ENCODE measurements at places on chromosomes 4 and X.

DNA sequence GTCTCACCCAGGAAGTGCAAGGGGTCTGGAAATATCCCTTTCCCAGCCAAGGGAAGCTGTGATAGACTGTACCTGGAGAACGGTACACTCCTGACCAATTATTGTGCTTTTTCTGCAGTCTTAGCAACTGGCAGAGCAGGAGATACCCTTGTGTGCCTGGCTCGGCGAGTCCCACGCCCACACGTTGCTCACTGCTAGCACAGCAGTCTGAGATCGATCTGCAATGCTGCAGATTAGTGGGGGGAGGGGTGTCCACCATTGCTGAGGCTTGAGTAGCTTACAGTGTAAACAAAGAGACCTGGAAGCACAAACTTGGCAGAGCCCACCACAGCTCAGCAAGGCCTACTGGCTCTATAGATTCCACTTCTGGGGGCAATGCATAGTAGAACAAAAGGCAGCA lies 138.5 kb downstream of the CHRDL1 start:
- no peaks in the 10 kb centered on the region for H3K27me3 ChIP-seq
- DNase-seq, result no peak
- no peak overlapping the region for H3K4me3 ChIP-seq
- H3K4me1 ChIP-seq, result no peaks in the 10 kb centered on the region

- no peaks in the 10 kb centered on the region for H3K4me1 ChIP-seq
- no peak overlapping the region for H3K4me3 ChIP-seq
- DNase-seq, result no peak
- no peak overlapping the region for H3K27ac ChIP-seq
- H3K36me3 ChIP-seq, result no peaks in the 10 kb centered on the region
These were observed 31.3 kb upstream of the ANXA5 start for GRCh38 chr4:121728066-121728465.

DNA sequence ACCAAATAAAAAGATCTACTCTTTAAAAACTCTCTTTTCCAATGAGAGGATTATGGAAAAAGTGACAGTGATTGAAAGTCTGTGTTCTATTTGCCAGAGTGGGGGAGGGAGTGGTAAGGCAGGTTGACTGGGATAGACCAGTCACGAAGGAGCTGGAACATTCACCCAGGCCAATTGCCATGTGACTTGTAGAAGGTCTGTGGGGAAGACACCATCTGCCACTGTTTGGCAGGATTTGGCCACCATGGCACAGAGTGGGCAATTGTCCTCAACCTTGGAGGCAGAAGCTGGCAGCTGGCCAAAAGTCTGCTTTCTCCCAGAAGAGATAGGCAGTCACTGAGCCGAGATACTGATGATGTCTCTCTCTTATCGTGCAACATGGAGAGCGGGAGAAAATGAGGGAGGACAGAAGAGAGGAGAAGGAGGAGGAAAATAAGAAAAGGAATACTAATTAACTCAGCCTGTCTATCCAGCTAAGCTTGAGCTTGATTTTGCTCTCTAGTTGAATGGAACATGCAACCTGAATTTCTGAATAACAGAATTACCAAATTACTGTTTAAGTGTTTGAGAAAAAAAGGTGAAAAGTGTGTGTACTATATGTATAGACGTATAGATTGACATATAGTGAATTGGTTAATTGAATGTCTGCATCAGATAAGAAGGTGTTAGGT lies 267.1 kb downstream of the ARHGAP24 start:
- peak; percentile 70 for DNase-seq
- no peaks in the 10 kb centered on the region for H3K4me1 ChIP-seq
- H3K36me3 ChIP-seq, result no peaks in the 10 kb centered on the region
- H3K27me3 ChIP-seq, result no peaks in the 10 kb centered on the region

DNA sequence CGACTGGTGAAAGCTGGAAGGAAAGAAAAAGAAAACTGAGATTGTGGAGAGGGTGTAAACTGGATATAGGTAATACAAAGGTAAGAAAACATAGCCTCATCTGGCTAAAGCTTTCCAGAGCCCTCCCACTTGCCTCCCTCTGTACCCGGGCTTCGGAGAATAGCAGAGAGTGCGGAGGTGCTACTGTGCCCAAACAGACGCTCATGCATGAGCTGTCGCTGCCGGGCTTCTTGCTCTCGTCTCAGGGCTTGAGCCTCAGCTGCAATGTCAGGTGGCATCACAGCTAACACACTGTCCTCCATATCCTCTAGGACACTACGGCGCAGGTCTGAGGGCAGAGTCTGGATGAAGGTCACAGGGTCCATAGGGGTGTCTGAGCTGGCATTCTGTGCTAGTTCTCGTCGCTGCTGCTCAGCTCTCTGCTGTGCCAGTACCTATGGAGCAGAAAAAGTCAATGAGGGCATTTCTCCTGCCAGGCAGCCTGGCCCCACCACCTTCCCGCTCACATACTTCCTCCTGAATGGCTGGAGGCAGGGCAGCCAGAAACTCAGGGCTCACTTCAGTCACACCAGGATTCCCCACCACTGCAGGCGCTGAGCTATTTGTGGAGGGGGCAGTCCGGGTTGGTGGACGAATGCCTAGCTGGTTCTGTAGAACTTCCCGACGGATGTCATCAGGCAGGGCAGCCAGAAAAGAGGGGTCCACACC lies 116.7 kb upstream of the HSD17B10 start:
- H3K4me3 ChIP-seq, result no peak overlapping the region
- no peaks in the 10 kb centered on the region for H3K4me1 ChIP-seq
- H3K36me3 ChIP-seq, result peaks cover 58% of the 10 kb centered on the region
- no peak overlapping the region for H3K27ac ChIP-seq

- H3K36me3 ChIP-seq, result no peaks in the 10 kb centered on the region
- no peak overlapping the region for H3K27ac ChIP-seq
- H3K27me3 ChIP-seq, result no peaks in the 10 kb centered on the region
- no peak overlapping the region for H3K4me3 ChIP-seq
These were observed 105.8 kb upstream of the DCAF12L1 start for GRCh38 chrX:126658447-126658846.

- no peak overlapping the region for H3K27ac ChIP-seq
- no peaks in the 10 kb centered on the region for H3K4me1 ChIP-seq
- no peaks in the 10 kb centered on the region for H3K27me3 ChIP-seq
- no peak for DNase-seq
- no peaks in the 10 kb centered on the region for H3K36me3 ChIP-seq
- no peak overlapping the region for H3K4me3 ChIP-seq
These were observed 109.6 kb downstream of the GUCY2F start for GRCh38 chrX:109372291-109372690.

DNA sequence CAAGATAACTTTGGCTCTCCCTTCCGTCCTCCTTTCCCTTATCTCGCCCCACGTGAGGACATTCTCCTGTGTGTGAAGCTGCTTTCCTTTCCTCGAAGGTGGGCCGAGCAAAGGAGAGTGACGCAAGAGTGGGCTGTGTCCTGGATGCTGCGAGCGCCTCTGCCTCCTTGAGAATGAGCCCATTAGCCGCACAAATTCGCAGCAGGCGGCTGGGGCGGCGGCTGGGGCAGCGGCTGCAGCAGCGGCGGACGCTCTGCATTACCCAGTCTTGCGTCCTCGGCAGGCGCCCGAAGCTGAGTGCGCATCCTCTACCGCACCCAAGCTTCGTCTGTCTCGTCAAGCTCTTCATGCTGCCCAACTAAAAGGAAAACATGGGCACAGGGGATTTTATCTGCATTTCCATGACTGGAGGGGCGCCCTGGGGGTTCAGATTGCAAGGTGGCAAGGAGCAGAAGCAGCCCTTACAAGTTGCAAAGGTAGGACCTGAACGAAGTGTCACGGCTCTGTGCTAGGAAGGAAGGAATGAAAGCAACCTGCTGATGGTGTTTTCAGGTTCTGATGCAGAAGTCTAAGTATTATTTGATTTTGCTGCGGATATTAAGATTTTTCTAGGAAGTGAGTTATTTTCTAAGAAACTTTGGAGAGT lies at the start of gene SYNPO2:
Gene SYNPO2 (plus strand): TSS at position 189 of the 646 bp plus-strand sequence. CDS start 183 bp downstream, at position 372.
- peak; percentile 97 for DNase-seq
- peak within 1 kb of the TSS; percentile 89 for H3K27ac ChIP-seq
- peak within 1 kb of the TSS; percentile 76 for H3K4me3 ChIP-seq
- no peaks in the 10 kb centered on the region for H3K4me1 ChIP-seq
- no peaks in the 10 kb centered on the region for H3K36me3 ChIP-seq

- no peaks in the 10 kb centered on the region for H3K27me3 ChIP-seq
- no peaks in the 10 kb centered on the region for H3K4me1 ChIP-seq
- no peak overlapping the region for H3K27ac ChIP-seq
- H3K4me3 ChIP-seq, result no peak overlapping the region
- H3K36me3 ChIP-seq, result peaks cover 35% of the 10 kb centered on the region
These were observed 57.0 kb downstream of the DHX15 start for GRCh38 chr4:24527371-24527770.

GRCh38 chr4:109440948-109441347 lies 7.3 kb downstream of the SEC24B start:
- no peak overlapping the region for H3K4me3 ChIP-seq
- no peaks in the 10 kb centered on the region for H3K27me3 ChIP-seq
- peaks cover 72% of the 10 kb centered on the region for H3K4me1 ChIP-seq
- H3K36me3 ChIP-seq, result no peaks in the 10 kb centered on the region

DNA sequence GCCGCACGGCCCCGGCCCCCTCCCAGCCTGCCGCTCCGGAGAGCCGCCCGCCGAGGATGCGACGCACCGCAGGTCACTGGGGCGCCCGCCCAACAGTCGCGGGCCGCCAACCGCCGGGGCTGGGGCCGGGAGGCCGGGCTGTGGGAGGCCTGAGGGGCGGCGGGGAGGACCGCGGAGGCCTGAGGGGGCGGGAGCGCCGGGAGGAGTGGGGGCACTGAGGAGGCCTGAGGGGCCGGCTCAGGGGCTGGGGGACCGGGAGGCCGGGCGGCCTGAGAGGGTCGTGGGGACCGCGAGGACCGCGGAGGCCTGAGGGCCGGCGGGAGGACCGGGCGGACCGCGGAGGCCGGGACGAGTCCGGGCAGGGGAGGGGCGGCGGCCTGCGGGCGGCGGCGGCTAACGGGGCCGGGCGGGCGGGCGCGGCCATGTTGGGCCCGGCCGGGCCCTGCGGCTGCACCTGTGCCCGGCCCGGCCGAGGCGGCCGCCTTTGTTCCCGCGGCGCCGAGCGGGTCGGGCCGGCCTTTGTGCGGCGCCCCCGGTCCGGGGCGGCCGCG lies 353 bp downstream of the NSD2 start:
- peaks cover 18% of the 10 kb centered on the region for H3K4me1 ChIP-seq
- no peaks in the 10 kb centered on the region for H3K36me3 ChIP-seq
- peak overlapping the region; percentile 95 for H3K27ac ChIP-seq
- H3K4me3 ChIP-seq, result peak overlapping the region; percentile 97

- H3K4me1 ChIP-seq, result no peaks in the 10 kb centered on the region
- H3K4me3 ChIP-seq, result no peak overlapping the region
- H3K36me3 ChIP-seq, result no peaks in the 10 kb centered on the region
- no peak for DNase-seq
- no peaks in the 10 kb centered on the region for H3K27me3 ChIP-seq
These were observed 218.3 kb downstream of the SOWAHB start for GRCh38 chr4:76679691-76680090.

DNA sequence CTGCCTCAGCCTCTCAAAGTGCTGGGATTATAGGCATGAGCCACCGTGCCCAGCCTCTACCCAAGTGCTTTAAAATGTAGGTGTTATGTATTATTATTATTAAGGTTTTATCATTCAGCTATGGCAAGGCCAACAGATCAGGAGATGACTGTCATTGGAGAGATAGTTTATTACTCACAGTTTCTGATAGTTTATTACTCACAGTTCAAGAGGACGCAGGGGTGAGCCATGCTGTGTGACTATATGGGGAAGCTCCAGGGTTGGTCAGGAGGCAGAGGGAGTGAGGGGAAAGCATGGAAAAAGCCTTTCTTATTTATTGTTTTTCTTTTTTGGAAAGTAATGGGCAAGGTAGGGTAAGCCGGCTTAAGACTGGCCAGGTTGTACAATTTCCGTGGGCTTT lies 25.4 kb upstream of the ARSD start:
- no peaks in the 10 kb centered on the region for H3K4me1 ChIP-seq
- no peaks in the 10 kb centered on the region for H3K36me3 ChIP-seq
- no peak overlapping the region for H3K4me3 ChIP-seq
- H3K27me3 ChIP-seq, result no peaks in the 10 kb centered on the region

DNA sequence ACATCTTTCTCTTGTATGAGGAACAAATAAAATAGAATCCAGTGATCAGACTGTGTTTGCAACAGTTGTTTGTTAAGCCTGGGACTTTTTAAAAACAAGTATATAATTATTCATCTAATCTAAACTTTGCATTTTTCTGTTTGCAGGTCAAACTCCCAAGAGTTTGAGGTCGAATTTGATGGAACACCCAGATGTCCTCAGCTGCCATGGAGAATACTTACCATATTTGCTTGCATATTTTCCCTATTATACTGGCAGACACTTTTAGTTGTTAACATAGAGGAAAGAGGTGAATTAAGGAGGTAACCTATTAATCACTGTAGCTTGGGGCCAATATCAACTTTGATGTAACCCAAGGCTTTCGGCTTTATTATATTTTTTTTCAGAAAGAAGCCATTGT lies 401.5 kb upstream of the DIPK2B start:
- no peak for DNase-seq
- no peaks in the 10 kb centered on the region for H3K27me3 ChIP-seq
- H3K4me1 ChIP-seq, result no peaks in the 10 kb centered on the region
- no peak overlapping the region for H3K27ac ChIP-seq

GRCh38 chr4:138572007-138572406 lies 329.9 kb upstream of the SLC7A11 start:
- H3K27me3 ChIP-seq, result no peaks in the 10 kb centered on the region
- H3K27ac ChIP-seq, result no peak overlapping the region
- no peak overlapping the region for H3K4me3 ChIP-seq
- no peak for DNase-seq
- H3K4me1 ChIP-seq, result no peaks in the 10 kb centered on the region

- no peak overlapping the region for H3K27ac ChIP-seq
- DNase-seq, result no peak
- H3K4me3 ChIP-seq, result no peak overlapping the region
These were observed 52.8 kb downstream of the GRIA3 start for GRCh38 chrX:123236859-123237258.

DNA sequence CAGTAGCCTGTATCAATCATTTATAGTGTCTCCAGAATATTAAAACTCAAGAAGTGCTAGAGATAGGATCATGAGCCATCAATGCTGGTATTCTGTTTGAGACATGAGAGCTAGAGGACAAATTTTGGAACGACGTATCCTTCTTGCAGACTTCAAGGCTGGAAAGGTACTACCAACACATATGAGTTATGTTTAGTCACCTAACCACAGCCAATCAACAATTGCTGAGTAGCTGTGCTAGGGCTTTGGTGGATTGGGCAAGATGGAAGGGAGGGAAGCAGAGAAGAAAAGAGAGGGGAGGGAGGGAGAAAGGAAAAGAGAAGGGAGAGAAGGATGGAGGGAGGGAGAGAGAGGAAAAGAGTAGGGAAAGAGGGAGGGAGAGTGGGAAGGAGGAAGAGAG lies 21.6 kb upstream of the RAI2 start:
- H3K36me3 ChIP-seq, result no peaks in the 10 kb centered on the region
- no peak overlapping the region for H3K27ac ChIP-seq
- no peak for DNase-seq
- no peak overlapping the region for H3K4me3 ChIP-seq
- H3K4me1 ChIP-seq, result no peaks in the 10 kb centered on the region
- H3K27me3 ChIP-seq, result no peaks in the 10 kb centered on the region

- DNase-seq, result no peak
- no peak overlapping the region for H3K4me3 ChIP-seq
- no peaks in the 10 kb centered on the region for H3K4me1 ChIP-seq
- no peak overlapping the region for H3K27ac ChIP-seq
- no peaks in the 10 kb centered on the region for H3K27me3 ChIP-seq
These were observed 96.3 kb downstream of the IQCM start for GRCh38 chr4:149719357-149719756.
